ENCODE measurements at places on chromosomes 5 and 9. TPM values are rescaled to one million over a fixed set of nuclear protein-coding genes. Genes with fewer than 3 reads are reported as not detected.

Gene SV2C
- total RNA-seq: 0.52 TPM

Gene DDX4
- not detected for total RNA-seq

Gene BSPRY
- 27.0 TPM for total RNA-seq

Gene LOX
- total RNA-seq: 6.6 TPM

Gene LCN1
- total RNA-seq: not detected

GRCh38 chr5:43367909-43368669, 44.1 kb downstream of the CCL28 start:
- no peaks in the 10 kb centered on the region for H3K36me3 ChIP-seq
- no peak overlapping the region for H3K4me3 ChIP-seq
- H3K27me3 ChIP-seq: no peaks in the 10 kb centered on the region
- H3K27ac ChIP-seq: no peak overlapping the region
- H3K4me1 ChIP-seq: no peaks in the 10 kb centered on the region
- DNase-seq: no peak

DNA sequence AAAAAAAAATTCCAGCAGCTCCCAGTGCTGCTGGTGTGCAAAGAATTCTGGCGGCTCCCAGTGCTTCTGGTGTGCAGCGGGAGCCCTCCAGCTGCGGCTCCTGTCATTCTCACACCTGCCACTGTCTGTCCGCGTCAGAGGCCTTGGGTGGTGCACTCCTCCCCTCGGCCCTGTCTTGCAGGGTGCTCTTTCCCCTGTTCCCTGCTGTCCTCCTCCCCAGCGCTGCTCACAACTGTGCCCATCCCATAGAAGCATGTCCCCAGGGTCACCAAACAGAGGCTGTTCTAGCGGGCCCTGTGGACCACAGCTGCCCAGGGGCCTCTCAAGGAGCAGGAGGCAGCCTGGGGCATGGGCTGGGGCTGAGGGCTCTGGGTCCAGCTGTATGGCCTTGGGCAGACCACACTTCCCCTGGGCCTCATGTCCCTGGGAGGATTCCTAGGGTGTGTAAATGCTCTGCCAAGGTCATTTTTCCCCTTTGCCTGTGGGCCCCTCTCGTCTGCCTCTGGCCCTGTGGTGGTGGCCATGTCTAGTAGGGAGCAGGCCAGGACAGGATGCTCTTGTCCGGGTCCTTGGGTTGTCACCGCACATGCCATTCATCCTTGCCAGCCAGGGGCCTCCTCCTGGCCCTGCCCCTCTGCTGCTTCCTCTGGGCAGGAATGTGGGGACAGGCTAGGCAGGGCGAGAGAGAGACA, 68.2 kb downstream of the PHF2 start:
- H3K36me3 ChIP-seq: peaks cover 7% of the 10 kb centered on the region
- no peak overlapping the region for H3K4me3 ChIP-seq
- H3K4me1 ChIP-seq: no peaks in the 10 kb centered on the region
- H3K27ac ChIP-seq: no peak overlapping the region

DNA sequence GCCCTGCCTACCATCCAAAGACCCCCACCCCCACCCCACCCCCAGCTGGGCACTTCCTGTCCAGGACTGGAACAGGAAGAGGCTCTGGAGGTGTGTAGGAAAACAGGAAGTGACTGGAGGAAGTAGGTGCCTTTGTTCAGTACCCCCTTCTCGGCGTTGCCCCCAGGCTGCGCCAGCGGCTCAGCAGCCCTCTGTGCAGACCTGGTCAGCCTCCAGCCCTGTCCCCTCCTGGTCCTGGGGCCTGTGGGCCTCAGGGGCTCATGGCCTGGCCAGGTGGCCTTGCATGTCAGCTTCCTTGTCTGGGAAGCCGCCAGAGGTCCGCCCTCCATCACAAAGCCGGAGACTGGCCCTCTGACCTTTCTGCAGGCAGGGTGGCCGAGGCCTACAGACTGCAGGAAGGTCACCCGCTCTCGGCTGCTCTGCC, 26.0 kb downstream of the FLT4 start:
- no peaks in the 10 kb centered on the region for H3K36me3 ChIP-seq
- no peak for DNase-seq
- no peak overlapping the region for H3K4me3 ChIP-seq
- peaks cover 9% of the 10 kb centered on the region for H3K4me1 ChIP-seq
- H3K27me3 ChIP-seq: no peaks in the 10 kb centered on the region

DNA sequence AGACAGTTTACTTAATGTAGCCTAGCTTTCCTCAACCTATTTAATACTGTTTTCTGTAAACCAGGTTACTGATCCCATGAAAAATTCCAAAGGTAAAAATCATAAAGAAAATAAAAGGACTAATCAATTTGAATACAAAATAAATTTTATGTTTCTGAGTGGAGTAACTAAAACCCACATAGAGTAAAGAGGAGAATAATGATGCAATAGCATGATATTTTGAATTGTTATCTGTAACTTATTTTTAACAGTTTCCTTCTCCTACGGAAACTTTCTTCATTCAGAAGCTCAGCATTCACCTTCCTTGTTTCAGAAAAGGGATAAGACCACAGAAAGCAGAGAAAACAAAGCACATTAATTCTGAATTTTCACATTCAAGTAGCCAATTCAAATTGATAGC, 320.6 kb upstream of the NUDT12 start:
- no peaks in the 10 kb centered on the region for H3K4me1 ChIP-seq
- no peak overlapping the region for H3K4me3 ChIP-seq
- DNase-seq: no peak
- no peak overlapping the region for H3K27ac ChIP-seq

DNA sequence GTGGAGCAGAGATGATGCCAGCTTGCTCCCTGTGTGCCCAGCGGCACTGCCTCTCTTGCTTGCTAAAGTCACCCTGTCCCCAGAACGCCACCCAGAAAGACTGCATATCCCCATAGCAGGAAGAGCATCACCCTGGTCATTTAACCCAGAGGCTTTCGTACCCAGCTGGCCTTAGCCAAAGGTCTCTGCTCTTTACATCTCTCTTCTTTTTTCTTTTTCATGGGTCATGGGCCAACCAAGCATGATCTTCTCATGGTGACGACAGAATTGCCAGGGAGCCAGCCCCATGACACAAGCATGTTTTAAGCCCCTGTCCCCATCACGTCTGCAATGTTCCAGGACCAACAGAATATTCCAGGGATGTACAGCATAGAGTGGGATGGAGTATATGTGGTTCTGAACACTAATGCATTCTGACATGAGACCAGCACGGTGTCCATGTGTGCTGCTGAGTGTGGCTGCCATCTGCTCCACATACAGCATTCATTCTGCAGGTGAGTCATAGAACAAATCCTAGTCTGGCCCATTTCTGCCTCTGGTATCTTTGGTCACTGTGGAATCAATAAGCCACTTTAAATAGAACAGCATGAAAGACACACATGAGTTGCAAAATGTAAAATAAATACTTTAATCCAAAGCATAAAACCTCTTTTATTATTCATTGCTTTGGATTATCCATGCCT, 203.0 kb downstream of the MED10 start:
- no peaks in the 10 kb centered on the region for H3K4me1 ChIP-seq
- H3K36me3 ChIP-seq: no peaks in the 10 kb centered on the region
- DNase-seq: no peak
- no peak overlapping the region for H3K4me3 ChIP-seq
- no peaks in the 10 kb centered on the region for H3K27me3 ChIP-seq
- H3K27ac ChIP-seq: no peak overlapping the region

- H3K4me3 ChIP-seq: peak overlapping the region; percentile 10
- H3K27ac ChIP-seq: peak overlapping the region; percentile 87
- peak; percentile 99 for DNase-seq
- peaks cover 14% of the 10 kb centered on the region for H3K36me3 ChIP-seq
- H3K27me3 ChIP-seq: no peaks in the 10 kb centered on the region
- peaks cover 17% of the 10 kb centered on the region for H3K4me1 ChIP-seq
Observed at GRCh38 chr5:179559284-179560252, 9.2 kb downstream of the RUFY1 start.

GRCh38 chr9:108621991-108622855, 233.6 kb downstream of the ACTL7B start:
- H3K4me1 ChIP-seq: no peaks in the 10 kb centered on the region
- no peaks in the 10 kb centered on the region for H3K27me3 ChIP-seq
- no peak overlapping the region for H3K27ac ChIP-seq
- H3K4me3 ChIP-seq: no peak overlapping the region
- no peaks in the 10 kb centered on the region for H3K36me3 ChIP-seq
- DNase-seq: peak; percentile 7

Measured in body of pancreas (tissue), 4 donors.